ENCODE measurements at places on chromosomes 4 and X.

- H3K4me3 ChIP-seq = no peak overlapping the region
- no peaks in the 10 kb centered on the region for H3K27me3 ChIP-seq
Observed at GRCh38 chr4:76582074-76582816, 147.2 kb downstream of the SHROOM3 start.

GRCh38 chrX:46961574-46962283 is 49.5 kb downstream of the JADE3 start:
- no peaks in the 10 kb centered on the region for H3K27me3 ChIP-seq
- DNase-seq = no peak
- no peaks in the 10 kb centered on the region for H3K36me3 ChIP-seq
- no peak overlapping the region for H3K27ac ChIP-seq
- no peak overlapping the region for H3K4me3 ChIP-seq

DNA sequence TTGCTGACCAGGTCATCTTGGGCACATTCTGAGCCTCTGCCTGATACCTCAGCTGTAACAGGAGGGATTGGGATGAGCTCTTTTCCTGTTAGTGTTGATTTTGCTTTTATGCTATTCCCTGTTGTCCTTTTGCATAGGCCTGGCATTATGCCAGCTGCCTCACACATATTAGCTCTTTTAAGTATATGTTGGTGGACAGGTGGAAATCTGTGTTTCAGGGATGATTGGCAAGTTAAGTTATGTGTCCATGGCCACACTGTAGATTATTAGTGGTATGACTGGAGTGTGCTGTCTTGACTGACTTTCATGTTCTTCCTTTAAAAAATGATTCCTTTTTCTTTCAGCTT is 28.9 kb downstream of the NSD2 start:
- H3K4me3 ChIP-seq = no peak overlapping the region
- no peak overlapping the region for H3K27ac ChIP-seq
- H3K27me3 ChIP-seq = no peaks in the 10 kb centered on the region
- H3K4me1 ChIP-seq = peaks cover 2% of the 10 kb centered on the region
- DNase-seq = no peak

- no peak overlapping the region for H3K4me3 ChIP-seq
- H3K4me1 ChIP-seq = peaks cover 6% of the 10 kb centered on the region
- no peaks in the 10 kb centered on the region for H3K27me3 ChIP-seq
- H3K27ac ChIP-seq = no peak overlapping the region
- peaks cover 47% of the 10 kb centered on the region for H3K36me3 ChIP-seq
Observed at GRCh38 chr4:183299464-183299863, 20.6 kb downstream of the CLDN22 start.

GRCh38 chrX:30713061-30713525 is 59.9 kb downstream of the GK start:
- no peak overlapping the region for H3K4me3 ChIP-seq

- H3K4me1 ChIP-seq = no peaks in the 10 kb centered on the region
- no peaks in the 10 kb centered on the region for H3K36me3 ChIP-seq
- no peaks in the 10 kb centered on the region for H3K27me3 ChIP-seq
Observed at GRCh38 chr4:109275066-109275745, 27.3 kb downstream of the COL25A1 start.

DNA sequence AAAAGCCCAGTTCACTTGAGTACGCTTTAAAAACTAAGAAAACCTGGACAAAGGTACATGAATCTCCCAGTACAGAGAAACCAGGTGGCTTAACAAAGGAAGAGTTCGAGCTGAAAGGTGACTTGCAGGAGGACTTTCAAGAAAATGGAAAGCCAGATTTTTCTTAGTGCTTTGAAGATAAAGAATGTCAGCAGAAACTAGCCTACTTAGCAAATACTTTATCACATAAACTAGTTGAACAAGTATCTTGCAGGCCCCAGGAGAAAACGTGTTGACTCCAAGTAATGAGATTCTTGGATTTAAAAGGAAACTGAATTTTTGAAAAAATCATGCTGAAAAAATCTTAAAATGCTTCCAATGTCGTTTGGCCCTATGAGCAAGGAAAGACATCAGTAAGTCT is 26.4 kb downstream of the CDKN2AIP start:
- no peaks in the 10 kb centered on the region for H3K27me3 ChIP-seq
- H3K36me3 ChIP-seq = no peaks in the 10 kb centered on the region
- no peaks in the 10 kb centered on the region for H3K4me1 ChIP-seq
- no peak overlapping the region for H3K27ac ChIP-seq
- no peak for DNase-seq

GRCh38 chr4:680551-680927 is 6.2 kb downstream of the MYL5 start:
- no peaks in the 10 kb centered on the region for H3K36me3 ChIP-seq
- peak overlapping the region; percentile 40 for H3K4me3 ChIP-seq
- H3K4me1 ChIP-seq = peaks cover 6% of the 10 kb centered on the region
- DNase-seq = no peak

GRCh38 chr4:139732991-139733570 is 67.5 kb downstream of the MGST2 start:
- H3K36me3 ChIP-seq = peaks cover 5% of the 10 kb centered on the region
- H3K27me3 ChIP-seq = no peaks in the 10 kb centered on the region
- peaks cover 27% of the 10 kb centered on the region for H3K4me1 ChIP-seq
- no peak overlapping the region for H3K27ac ChIP-seq

- no peak overlapping the region for H3K27ac ChIP-seq
- H3K36me3 ChIP-seq = no peaks in the 10 kb centered on the region
- no peak overlapping the region for H3K4me3 ChIP-seq
Observed at GRCh38 chr4:54473798-54474197, 184.0 kb upstream of the KIT start.

- no peak for DNase-seq
- no peaks in the 10 kb centered on the region for H3K36me3 ChIP-seq
Observed at GRCh38 chrX:68945603-68946228, 116.9 kb downstream of the EFNB1 start.

GRCh38 chr4:182133033-182133432 is 110.2 kb upstream of the TENM3 start:
- no peak overlapping the region for H3K4me3 ChIP-seq
- H3K36me3 ChIP-seq = no peaks in the 10 kb centered on the region
- no peak overlapping the region for H3K27ac ChIP-seq
- no peaks in the 10 kb centered on the region for H3K27me3 ChIP-seq
- peaks cover 8% of the 10 kb centered on the region for H3K4me1 ChIP-seq
- no peak for DNase-seq

- H3K4me3 ChIP-seq = no peak overlapping the region
- no peak overlapping the region for H3K27ac ChIP-seq
- no peaks in the 10 kb centered on the region for H3K27me3 ChIP-seq
- DNase-seq = no peak
- H3K36me3 ChIP-seq = no peaks in the 10 kb centered on the region
Observed at GRCh38 chr4:110854021-110854678, 231.3 kb upstream of the PITX2 start.

GRCh38 chr4:92241094-92241493 is 62.7 kb upstream of the GRID2 start:
- DNase-seq = no peak
- no peaks in the 10 kb centered on the region for H3K4me1 ChIP-seq
- no peaks in the 10 kb centered on the region for H3K36me3 ChIP-seq
- H3K4me3 ChIP-seq = no peak overlapping the region
- no peak overlapping the region for H3K27ac ChIP-seq

GRCh38 chrX:33808636-33809035 is 323.5 kb downstream of the FAM47A start:
- H3K36me3 ChIP-seq = no peaks in the 10 kb centered on the region
- no peaks in the 10 kb centered on the region for H3K27me3 ChIP-seq
- DNase-seq = no peak
- no peak overlapping the region for H3K27ac ChIP-seq
- H3K4me3 ChIP-seq = no peak overlapping the region

- DNase-seq = no peak
- H3K4me3 ChIP-seq = no peak overlapping the region
- peaks cover 4% of the 10 kb centered on the region for H3K27me3 ChIP-seq
- no peaks in the 10 kb centered on the region for H3K36me3 ChIP-seq
Observed at GRCh38 chrX:20263474-20263873, 3.2 kb downstream of the RPS6KA3 start.

DNA sequence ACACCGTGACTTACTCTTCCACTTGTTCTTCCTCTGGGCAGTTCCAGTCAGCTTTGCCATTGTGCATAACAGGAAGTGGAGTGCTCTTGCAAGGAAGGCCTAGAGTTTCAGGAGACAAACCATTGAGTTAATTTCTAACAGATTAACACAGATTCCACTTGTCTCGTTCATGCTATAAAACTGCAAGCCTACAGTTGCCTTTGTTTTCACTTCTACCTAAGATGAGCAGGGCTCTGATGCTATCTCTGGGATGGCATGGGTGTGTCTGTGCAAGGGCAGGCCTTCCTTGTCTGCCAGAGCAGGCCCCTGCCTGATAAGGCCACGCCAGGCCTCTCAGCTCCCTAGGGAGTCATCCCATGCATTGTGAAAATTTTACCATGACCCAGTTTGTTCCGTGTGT is 67.7 kb upstream of the PGRMC2 start:
- H3K27me3 ChIP-seq = no peaks in the 10 kb centered on the region
- H3K4me1 ChIP-seq = peaks cover 4% of the 10 kb centered on the region
- no peak for DNase-seq
- H3K36me3 ChIP-seq = no peaks in the 10 kb centered on the region
- H3K4me3 ChIP-seq = no peak overlapping the region

- no peaks in the 10 kb centered on the region for H3K27me3 ChIP-seq
- no peak overlapping the region for H3K27ac ChIP-seq
- no peaks in the 10 kb centered on the region for H3K4me1 ChIP-seq
- H3K36me3 ChIP-seq = no peaks in the 10 kb centered on the region
- H3K4me3 ChIP-seq = no peak overlapping the region
- no peak for DNase-seq
Observed at GRCh38 chrX:118513120-118513898, 17.7 kb downstream of the DOCK11 start.

DNA sequence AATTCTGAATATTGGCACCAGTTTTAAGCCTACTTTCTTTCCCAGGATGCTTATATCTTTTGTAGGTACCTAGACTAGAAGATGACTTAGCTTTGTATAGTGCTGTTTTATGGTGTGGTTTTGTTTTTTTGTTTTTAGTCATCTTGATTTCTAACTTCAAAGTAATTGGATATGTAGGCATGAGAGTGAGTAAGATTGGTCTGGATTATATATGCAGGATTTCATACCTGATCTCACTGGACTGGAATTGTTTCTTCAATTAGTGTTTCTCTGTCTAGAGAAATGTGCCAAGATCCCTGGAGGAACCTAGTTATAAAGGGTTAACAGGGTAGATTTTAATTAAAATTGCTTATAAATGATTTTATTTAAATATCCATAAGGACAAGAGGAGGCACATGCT is 23.1 kb downstream of the NAP1L5 start:
- H3K4me3 ChIP-seq = no peak overlapping the region
- H3K36me3 ChIP-seq = no peaks in the 10 kb centered on the region
- no peaks in the 10 kb centered on the region for H3K27me3 ChIP-seq
- DNase-seq = no peak
- H3K27ac ChIP-seq = no peak overlapping the region
- H3K4me1 ChIP-seq = no peaks in the 10 kb centered on the region

DNA sequence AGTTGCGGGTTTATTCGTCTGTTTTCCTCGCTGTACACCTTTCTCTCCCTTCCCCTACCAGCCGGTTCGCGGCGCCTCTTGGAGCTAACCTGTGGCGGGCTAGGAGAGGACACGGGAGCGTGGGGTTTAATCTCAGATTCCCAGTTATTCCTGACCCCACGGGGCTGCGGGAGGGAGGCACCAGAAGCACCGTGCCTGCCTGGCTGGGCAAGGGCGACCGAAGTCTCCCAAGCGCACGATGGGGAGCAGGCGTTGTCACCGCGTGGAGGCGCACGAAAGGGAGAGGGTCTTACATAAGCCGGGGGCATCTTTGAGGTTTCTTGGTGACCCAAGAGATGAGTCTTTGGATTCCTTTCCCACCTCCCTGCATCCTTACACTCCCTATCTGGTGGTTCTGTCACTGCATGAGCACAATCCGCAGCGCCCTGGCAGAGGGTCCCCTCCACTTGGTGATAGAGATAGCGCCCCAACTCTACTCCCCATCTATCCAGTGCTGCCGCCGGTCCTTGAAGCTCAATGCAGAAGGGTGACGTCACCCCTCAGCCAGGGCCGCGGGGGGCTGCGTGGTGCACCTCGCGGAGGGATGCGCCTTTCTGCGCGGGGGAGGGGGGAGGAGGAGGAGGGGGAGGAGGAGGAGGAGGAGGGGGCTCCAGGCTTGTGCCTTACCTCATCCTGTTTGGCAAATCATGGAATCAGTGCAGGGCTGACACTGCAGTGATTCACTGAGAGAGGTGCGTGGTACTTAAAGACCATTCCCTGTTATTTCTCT is 793 bp downstream of the TSPAN7 start:
- no peaks in the 10 kb centered on the region for H3K36me3 ChIP-seq
- H3K4me1 ChIP-seq = peaks cover 2% of the 10 kb centered on the region
- DNase-seq = peak; percentile 14
- H3K4me3 ChIP-seq = peak overlapping the region; percentile 89

DNA sequence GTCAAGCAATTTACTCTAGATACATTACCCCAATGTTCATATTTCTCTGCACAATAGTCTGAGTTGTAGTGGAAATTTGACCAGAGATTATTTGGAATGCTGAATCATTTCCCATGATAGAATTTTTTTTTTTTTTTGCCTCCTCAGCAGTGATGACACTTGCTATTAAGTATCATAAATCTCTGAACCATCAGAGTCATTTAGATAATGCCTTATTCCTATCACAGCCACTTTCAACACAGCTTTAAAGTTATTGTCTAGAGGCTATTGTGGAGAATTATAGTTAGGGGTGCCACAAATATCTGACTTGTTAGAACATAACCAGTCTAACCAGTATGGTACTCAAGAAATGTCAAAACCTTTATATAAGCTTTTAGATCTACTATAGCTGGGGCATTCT is 79.8 kb downstream of the LCORL start:
- H3K27ac ChIP-seq = no peak overlapping the region
- no peak for DNase-seq
- no peaks in the 10 kb centered on the region for H3K4me1 ChIP-seq

GRCh38 chr4:22897520-22898108 is 204.9 kb downstream of the GBA3 start:
- H3K4me1 ChIP-seq = no peaks in the 10 kb centered on the region
- H3K27ac ChIP-seq = no peak overlapping the region
- DNase-seq = peak; percentile 35
- no peaks in the 10 kb centered on the region for H3K36me3 ChIP-seq

GRCh38 chrX:51395480-51395809 is 62.8 kb downstream of the NUDT10 start:
- no peaks in the 10 kb centered on the region for H3K27me3 ChIP-seq
- no peaks in the 10 kb centered on the region for H3K36me3 ChIP-seq
- H3K27ac ChIP-seq = no peak overlapping the region
- DNase-seq = no peak

GRCh38 chr4:11860996-11861395 is 432.3 kb upstream of the HS3ST1 start:
- no peaks in the 10 kb centered on the region for H3K36me3 ChIP-seq
- no peaks in the 10 kb centered on the region for H3K4me1 ChIP-seq
- DNase-seq = no peak
- H3K27me3 ChIP-seq = no peaks in the 10 kb centered on the region

GRCh38 chr4:118727360-118727759 is 42.2 kb downstream of the METTL14 start:
- H3K4me3 ChIP-seq = no peak overlapping the region
- H3K27ac ChIP-seq = no peak overlapping the region
- DNase-seq = no peak
- H3K4me1 ChIP-seq = no peaks in the 10 kb centered on the region

Measured in neuronal stem cell (in vitro differentiated cells).